ENCODE measurements at places on chromosomes 1 and 21. TPM values are rescaled to one million over a fixed set of nuclear protein-coding genes. Genes with fewer than 3 reads are reported as not detected.

The UBE2G2 gene
- 37.2 TPM for total RNA-seq

The DHX9 gene
- 163 TPM for total RNA-seq

The CNR2 gene
- total RNA-seq = not detected

The ADAMTS4 gene
- not detected for total RNA-seq

The ZNF496 gene
- total RNA-seq = 16.2 TPM

The SUSD4 gene
- total RNA-seq = 0.60 TPM

The TCEA3 gene
- 0.42 TPM for total RNA-seq

The KCNJ9 gene
- not detected for total RNA-seq

The HAO2 gene
- total RNA-seq = not detected

The PGLYRP4 gene
- total RNA-seq = not detected

The GPR25 gene
- not detected for total RNA-seq

The MCOLN3 gene
- total RNA-seq = 3.7 TPM

The EFNA1 gene
- total RNA-seq = 32.8 TPM

The ADIPOR1 gene
- total RNA-seq = 60.4 TPM

The TCHHL1 gene
- not detected for total RNA-seq

The CCDC27 gene
- total RNA-seq = not detected

The NKAIN1 gene
- total RNA-seq = 0.99 TPM

The MIXL1 gene
- total RNA-seq = 0.05 TPM

The LCE1F gene
- total RNA-seq = not detected

The MAP1LC3C gene
- total RNA-seq = not detected

The IL12RB2 gene
- total RNA-seq = not detected

The SOAT1 gene
- 30.2 TPM for total RNA-seq

The DISC1 gene
- 0.18 TPM for total RNA-seq

The CD53 gene
- total RNA-seq = not detected

The SPRR2B gene
- total RNA-seq = not detected

The CDC7 gene
- total RNA-seq = 5.0 TPM

The CD1C gene
- total RNA-seq = not detected

The DIRAS3 gene
- total RNA-seq = 1.4 TPM

The ASAP3 gene
- total RNA-seq = 4.0 TPM

The SYT14 gene
- 0.02 TPM for total RNA-seq

The RIPK4 gene
- 16.3 TPM for total RNA-seq

Measured in A549 treated with CORT108297 at 1 μM for 4 hours (cell line).